Tongue (tissue), 3 donors: ENCODE measurements at places on chromosomes 16 and 17. TPM values are rescaled to one million over a fixed set of nuclear protein-coding genes. Genes with fewer than 3 reads are reported as not detected.
A peak's percentile ranks its signal among the peaks of the same experiment; 100 is the strongest.

ACSM2A gene
- not detected for total RNA-seq

DNA sequence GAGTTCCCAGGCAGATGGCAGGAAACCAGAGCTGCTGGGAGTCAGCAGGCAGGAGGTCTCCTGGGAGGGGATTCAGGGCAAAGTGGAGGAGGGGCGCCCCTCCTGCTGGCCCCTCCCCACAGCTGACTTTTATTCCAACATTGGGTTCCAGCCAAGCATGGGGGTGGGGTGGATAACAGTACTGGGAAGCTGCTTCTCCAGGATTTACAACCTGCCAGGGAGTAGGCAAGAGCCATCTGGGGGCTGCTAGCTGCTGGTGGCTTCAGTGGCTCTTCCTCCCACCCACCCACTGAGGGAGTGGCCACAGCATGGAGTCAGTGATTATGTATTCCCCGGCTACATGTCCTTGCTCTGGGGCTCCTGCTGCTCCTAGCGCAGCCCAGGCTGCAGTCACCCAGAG lies 36.8 kb downstream of the TMEM132E start:
- DNase-seq, result peak; percentile 78

CCL14 gene
- 0.92 TPM for total RNA-seq

DNA sequence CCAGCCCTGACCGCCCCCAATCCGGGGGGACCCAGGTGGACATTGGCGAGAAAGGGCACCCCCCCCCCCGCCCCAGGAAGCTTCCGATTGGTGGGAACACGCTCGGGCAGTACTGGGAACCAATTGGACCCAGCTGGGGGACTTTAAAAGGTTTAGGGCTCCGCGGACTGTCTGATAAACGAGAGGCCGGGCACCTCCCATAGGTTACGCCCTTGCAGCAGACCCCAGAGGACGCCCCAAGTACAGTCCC lies 245 bp downstream of the TMEM256 start:
- no peak for DNase-seq

ITGAL gene
- 3.7 TPM for total RNA-seq

GRCh38 chr17:32859857-32860525 lies 16.9 kb downstream of the MYO1D start:
- no peak for DNase-seq

ZP2 gene
- 2.1 TPM for total RNA-seq

- no peak for DNase-seq
These were observed 18.8 kb upstream of the TRAP1 start for GRCh38 chr16:3736116-3736515.

DNA sequence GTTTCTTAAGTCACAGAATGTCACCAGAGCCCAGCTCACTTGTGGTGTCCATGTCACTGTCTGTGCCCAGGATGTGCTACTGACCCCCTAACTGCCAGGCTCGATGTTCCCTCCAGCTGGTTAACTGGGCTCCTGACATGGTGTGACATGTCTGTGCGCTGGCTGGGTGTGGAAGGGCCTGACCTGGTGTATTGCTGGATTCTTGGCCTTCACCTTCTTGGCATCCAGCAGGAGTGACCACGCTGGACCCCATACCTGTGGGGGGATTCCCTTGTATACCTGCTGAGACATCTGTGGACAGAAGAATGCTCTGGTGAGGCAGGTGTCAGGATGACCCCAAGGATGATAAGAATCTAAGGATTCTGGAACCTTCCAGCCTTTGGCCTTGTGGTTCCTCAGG lies 1690.1 kb downstream of the TP53TG3F start:
- no peak for DNase-seq

DNA sequence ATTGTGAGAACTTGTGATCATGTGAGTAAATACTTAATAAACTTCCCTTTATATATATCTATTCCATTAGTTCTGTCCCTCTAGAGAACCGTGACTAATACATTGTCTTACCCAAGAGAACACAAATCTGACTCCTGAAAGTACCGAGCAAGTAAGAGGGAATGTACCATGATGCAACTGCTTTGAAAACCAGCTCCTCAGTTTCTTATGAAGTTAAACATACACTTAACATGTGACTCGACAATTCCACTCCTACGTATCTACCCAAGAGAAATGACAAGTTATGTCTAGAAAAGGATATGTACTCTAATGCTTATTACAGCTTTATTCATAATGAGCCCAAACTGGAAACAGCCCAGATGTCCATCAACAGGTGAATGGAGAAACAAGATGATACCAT lies 8.8 kb upstream of the GJD3 start:
- no peak for DNase-seq

- no peak for DNase-seq
These were observed 140.6 kb downstream of the RAB11FIP4 start for GRCh38 chr17:31532081-31532480.

GRCh38 chr17:7538050-7538449 lies 10.8 kb upstream of the TNFSF12 start:
- DNase-seq, result no peak

- no peak for DNase-seq
These were observed 40.1 kb upstream of the RGS9 start for GRCh38 chr17:65097110-65097509.

DNA sequence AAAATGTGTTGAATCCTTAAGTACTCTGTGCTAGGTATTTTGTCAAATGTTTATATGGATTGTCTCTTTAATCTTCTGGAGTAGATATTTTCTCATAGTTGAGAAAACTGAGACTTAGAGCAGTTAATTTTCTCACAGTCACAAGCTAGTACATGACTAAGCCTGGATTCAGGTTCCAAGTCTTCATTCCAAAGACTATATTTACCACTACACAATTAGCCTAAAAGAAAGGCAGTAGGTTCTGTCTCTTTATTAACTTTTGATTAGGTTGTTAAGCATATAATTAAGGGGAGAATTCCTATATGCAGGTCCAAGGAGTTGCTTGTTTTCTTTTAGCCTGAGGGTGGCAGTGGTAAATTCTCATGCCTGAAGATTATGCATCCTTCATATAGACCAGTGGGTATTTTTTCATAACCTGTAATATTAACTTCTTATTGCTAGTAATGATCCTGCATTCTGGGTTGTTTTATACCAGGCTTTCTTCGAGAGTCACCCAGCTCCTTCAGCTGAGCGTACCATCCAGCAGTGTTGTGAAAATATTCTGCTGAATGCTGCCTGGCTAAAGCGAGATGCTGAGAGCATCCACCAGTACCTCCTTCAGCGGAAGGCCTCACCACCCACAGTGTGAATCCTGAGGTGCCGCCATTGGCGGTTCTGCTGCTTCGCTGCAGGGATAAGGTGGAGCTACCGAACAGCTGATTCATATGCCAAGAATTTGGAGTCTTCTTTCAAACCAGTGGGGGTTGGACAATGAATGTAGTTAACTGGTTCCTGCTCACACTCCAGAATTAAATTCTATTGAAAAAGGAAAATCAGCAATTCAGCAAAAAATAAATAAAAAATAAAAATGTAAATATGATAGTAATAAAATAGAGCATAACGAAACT lies 28.2 kb upstream of the KPNB1 start:
- DNase-seq, result peak; percentile 37

GRCh38 chr17:83115832-83116231 lies 36.4 kb downstream of the METRNL start:
- DNase-seq, result no peak
